ENCODE measurements at places on chromosomes 11 and 22.

- no peak for DNase-seq
These were observed 367.0 kb upstream of the CADM1 start for GRCh38 chr11:115871161-115871760.

DNA sequence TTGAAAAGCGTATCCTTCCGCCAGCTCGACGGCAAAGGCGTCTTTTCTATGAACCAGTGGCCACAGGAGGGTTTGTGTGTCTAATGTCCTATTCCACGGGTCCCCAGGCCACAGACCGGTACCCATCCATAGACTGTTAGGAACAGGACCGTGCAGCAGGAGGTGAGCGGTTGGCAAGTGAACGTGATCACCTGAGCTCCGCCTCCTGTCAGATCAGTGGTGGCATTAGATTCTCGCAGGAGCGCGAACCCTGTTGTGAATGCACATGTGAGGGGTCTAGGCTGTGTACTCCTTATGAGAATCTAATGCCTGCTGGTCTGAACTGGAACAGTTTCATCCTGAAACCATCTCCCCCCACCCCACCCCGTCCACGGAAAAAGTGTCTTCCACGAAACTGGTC, 62.7 kb upstream of the KCNQ1OT1 start:
- no peak for DNase-seq

- DNase-seq: no peak
These were observed 2.9 kb downstream of the ALDH3B1 start for GRCh38 chr11:68012843-68013610.

DNA sequence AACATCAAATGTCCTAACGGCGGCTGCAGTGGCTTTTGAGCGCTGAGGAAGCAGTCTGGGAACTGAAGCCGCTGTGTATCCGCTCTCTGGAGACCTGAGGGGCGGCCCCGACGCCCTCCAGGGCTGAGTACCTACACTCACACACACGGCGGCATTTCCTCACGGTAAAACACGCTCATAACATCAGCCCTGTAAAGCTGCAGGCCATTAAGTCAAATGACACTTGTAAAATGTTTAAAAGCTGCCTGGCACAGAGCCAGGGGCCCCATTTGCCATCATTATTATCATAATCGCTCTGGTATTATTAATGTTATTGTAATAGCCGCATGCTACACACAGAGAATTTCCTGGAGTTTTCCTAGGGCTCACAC, 5.1 kb downstream of the CARS1 start:
- no peak for DNase-seq

- DNase-seq: no peak
These were observed 15.2 kb upstream of the CARD10 start for GRCh38 chr22:37534445-37534844.

DNA sequence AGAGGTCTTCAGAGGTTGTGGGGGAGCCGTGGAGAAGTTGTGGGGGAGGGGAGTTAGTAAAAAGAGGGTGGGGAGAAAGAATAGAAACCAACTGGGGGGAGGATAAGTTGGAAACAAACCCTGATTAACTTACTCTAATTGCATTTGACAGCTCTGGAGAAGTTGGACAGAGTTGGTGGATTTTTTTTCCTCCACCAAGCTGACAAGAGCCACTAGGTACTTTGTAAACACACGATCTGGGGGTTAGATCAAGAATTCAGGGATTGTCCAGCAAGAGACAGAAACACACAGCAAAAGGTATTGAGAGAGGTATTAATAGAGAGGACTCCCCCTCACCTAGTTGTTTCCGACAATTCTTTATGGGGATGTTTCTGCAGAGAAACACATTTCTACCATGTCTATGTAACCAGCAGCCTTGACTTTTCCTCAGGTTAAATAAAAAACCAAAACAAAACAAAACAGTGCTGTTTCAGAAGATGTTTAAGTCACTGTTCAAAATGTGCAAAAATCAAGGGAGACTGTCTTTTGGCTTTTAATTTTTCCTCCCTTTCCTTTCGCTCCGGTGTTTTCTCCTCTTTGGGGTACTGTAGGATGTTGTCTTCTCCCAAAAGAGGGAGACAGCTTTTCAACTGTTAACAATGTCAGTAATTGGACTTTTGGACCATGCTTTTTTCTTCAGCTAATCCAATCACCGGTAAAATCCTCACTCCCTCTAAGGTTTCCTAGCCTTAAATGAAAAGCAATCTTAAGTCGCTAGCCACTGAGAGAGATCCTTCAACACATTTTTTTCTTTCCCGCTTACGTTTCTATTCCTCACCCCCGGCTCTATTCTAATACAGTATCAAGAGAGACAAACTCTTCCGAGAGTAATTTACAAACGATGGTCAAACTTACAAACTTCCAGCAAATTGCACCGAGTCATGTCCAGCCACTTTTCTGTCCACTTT, 708 bp downstream of the MAML2 start:
- no peak for DNase-seq

DNA sequence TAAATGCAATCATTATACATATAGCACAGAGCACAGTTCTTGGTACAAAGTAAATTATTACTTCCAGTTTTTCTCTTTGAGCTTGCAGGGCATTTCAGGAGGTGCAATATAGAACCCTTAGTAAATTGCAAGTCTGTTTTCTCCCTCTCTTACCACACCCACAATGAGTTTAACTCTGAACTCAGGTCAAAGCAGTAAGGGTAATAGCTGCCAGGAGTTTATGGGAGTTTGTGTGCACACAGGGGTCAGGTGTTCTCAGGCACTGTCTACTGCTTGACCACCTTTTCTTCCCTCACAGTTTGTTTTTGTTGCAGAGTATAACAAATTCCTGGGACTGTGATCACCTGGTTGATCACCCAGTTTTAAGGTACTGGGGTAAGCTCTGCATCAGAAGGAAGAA, 478.5 kb upstream of the TENM4 start:
- no peak for DNase-seq

DNA sequence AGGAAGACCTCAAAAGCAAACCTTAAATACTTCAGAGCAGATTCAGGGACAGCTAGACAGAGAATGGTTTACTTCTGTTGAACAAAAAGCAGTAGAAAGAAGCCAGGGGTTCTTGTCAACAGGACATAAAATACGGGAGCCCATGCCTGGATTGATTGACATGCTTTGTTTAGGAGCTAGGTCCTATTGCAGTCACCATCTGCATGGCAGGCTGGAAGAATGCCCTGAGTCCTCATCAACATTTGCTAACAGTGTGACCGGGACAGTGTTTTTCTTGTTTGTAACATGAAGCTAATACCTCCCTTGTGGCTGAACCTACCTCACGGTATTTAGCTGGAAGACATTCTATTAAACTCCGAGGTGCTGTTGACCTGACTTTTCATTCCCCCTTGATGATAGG, 225.4 kb downstream of the NTM start:
- no peak for DNase-seq

- no peak for DNase-seq
These were observed 394 bp downstream of the CHRM4 start for GRCh38 chr11:46391186-46391577.

- DNase-seq: no peak
These were observed 179.0 kb downstream of the SNX19 start for GRCh38 chr11:130737041-130737830.

Data from nephron progenitor cell (in vitro differentiated cells).